ENCODE measurements at places on chromosomes 12 and 14.

GRCh38 chr14:101242442-101243385 lies 318.6 kb upstream of the DIO3 start:
- DNase-seq: no peak

GRCh38 chr14:68373847-68374444 lies 418.9 kb downstream of the ZFP36L1 start:
- no peak for DNase-seq

GRCh38 chr12:130192642-130193345 lies 30.5 kb downstream of the FZD10 start:
- DNase-seq: no peak

- DNase-seq: no peak
These were observed 146.3 kb downstream of the PDE3A start for GRCh38 chr12:20514598-20514997.

- no peak for DNase-seq
These were observed 9.9 kb upstream of the CEP83 start for GRCh38 chr12:94469522-94469921.

DNA sequence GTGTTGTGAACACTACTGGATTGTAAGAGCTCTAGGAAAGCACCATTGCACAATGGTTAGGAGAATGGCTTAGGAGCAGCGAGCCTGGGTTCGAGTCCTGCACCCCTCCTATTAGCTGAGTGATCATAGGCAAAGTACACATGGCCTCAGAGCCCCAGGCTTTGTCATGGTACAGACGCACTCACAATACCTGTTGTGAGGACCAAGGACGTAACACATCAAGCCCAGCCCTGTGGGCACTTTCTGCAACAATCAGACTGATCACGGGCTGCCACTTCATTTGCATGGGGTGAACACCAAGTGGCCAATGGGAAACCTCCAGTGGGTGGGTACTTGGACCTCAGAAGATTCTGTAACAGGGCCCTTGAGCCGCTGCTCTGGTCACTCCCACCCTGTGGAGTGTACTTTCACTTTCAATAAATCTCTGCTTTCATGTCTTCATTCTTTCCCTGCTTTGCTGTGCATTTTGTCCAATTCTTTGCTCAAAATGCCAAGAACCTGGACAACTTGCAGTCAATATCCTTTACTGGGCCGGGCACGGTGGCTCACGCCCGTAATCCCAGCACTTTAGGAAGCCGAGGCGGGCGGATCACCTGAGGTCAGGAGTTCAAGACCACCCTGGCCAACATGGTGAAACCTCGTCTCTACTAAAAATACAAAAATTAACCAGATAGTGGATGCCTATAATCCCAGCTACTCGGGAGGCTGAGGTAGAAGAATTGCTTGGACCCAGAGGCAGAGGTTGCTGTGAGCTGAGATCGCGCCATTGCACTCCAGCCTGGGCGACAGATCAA lies 28.2 kb downstream of the GLRX5 start:
- no peak for DNase-seq

DNA sequence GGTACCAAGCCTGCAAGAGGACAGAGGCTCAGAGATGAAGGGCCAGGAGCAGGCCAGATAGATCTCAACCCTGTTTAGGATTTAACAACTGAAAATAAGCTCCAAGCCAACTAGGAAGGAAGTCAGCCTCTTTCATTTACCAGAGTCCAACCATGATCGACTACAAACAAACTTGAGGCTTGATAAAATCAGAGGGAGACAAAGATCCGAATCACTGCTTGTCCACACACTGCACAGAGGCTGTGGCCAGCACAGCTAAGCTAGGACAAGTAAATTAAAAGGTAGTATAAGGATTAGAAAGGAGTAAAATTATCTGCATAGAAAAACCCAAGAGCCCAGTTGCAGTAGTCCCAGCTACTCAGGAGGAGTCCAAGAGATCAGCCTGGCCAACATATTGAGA lies 40.3 kb downstream of the FAM222A start:
- DNase-seq: no peak

DNA sequence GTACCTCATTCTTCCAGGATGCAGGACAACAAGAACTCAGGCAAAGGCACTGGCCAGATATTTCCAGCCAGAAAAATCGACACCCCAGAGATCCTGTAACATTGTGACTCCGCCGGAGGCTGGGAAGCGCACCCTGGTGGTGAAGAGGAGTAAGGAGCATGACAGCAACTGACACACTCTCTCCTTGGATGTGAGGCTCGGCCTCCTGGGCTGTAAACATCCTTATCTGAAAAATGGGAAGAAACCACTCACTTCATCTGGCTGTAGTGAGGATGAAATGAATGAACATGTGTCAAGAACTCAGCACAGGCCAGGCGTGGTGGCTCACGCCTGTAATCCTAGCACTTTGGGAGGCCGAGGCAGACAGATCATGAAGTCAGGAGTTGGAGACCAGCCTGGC lies 27.5 kb downstream of the TCHP start:
- peak; percentile 28 for DNase-seq

DNA sequence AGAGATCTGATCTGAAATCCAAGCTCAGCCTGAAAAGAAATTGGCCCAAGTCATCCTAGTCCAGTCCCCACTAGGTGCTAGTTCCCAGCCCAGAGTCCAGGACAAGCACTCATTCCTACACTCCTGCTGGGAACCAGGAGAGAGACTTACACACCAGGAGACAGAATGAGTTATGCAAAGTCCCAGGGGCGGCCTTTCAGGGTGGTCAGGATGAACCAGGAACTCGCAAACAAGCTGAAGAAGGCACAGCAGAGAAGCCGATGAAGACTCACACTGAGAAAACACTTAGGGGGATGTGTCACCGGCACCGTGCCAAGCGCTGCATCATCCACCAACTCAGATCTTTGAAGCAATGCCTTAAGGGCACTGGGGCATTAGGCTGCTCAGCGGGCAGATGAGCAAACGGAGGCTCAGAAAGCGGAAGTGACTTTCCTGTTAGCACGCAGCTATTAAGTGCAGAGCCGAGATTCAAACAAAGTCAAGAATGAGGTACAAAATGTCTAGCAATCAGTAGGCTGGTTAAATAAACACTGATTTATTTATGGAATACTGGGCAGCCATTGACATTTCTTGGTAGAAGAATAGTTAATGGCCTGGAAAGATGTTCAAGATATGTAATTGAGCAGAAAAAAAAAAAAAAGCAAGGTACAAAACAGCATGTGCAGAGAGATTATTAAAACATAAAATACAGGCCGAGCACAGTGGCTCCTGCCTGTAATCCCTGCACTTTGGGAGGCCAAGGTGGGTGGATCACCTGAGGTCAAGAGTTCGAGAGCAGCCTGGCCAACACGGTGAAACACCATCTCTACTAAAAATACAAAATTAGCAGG lies 78.7 kb downstream of the LRRC74A start:
- peak; percentile 94 for DNase-seq

DNA sequence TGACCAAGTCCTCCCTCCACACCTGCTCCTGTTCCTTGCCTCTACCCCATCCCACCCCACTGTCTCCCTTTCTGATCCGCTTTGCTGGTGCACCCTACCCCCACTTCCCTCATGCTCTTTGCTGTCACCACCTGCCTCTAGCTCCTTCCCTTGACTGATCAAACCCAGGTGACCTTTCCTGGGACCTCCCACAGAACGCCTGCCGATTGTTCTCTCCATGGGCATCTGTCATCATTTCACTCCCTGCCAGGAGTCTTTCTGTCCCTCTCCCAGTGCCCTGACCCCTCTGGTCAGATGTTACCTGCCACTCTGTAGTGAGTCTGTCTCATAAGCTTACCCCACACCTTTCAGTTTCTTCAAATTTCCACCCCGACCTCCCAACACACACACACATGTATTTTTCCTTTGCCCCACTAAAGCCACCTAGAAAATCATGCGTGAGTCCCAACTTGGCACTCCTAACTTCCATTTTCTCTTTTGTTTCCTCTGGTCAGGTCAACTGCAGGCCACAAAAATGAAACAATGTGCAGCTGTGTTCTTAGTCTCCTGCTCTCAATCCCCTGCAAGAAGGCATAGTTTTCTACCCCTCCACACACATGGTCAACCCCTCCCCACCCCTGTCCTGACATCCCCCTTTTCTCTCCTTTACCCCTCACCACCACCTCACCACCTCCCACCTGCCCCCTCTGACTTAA lies 229.8 kb downstream of the DPF3 start:
- DNase-seq: no peak

GRCh38 chr12:26204612-26205289 lies 9.4 kb downstream of the SSPN start:
- DNase-seq: no peak

DNA sequence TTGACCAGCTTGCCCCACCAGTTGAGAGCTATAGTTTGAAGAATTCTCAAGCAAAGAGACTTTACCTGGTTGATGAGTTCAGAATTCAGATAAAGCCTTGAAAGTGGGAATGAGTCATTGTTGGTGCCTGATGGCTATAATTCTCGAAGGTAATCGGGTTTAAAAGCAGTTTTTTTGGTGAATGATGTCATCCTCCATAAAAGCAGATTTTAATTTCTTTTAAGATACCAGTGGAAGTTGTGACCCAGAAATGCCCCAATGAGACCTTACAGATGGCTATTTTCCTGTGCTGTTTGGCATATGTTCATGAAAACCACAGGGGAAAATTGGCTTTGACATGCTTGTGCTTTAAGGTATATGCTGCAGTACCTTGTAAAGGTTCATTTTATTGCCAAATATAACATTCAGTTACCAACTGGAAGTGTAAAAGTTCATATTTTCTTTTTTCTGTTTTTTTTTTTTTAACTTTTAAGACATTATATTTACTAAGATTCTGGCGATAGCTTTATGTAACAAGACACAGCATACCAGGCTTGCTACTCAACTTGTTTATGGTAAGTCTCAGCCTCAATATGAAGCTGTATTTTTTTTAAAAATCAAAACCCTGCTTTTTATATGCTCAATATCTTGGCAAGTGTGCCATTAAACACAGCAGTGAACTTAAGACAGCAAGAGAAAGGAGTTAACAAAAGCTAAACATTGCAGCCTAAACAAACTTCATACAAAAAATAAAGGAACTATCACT lies 119.3 kb downstream of the LMNTD1 start:
- DNase-seq: peak; percentile 24

DNA sequence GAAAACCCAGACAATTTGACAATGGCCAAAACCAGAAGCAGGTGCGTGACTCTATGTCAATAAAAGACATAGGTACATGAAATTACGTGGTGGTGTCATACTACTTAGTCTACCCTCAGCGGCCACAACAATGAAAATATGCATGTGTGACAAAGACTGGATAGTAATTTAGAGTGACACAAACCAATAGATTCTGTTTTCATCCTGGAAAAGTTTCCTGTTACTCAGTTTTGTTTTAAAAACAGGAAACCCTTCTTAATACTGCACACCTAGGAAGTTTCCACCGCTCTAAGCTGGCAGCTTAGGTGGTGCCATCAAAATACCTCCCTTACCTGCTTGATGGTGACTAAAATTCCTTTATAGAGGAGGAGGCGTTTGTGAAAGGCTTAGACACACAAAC lies 15.1 kb downstream of the POU6F1 start:
- no peak for DNase-seq

- no peak for DNase-seq
These were observed 64.2 kb downstream of the RASSF3 start for GRCh38 chr12:64674367-64674922.

GRCh38 chr12:69102856-69103255 lies 136.5 kb upstream of the CPSF6 start:
- DNase-seq: no peak

GRCh38 chr12:121279507-121279915 lies 17.0 kb downstream of the CAMKK2 start:
- no peak for DNase-seq

- DNase-seq: no peak
These were observed 14.7 kb downstream of the MLXIP start for GRCh38 chr12:122093098-122093883.

DNA sequence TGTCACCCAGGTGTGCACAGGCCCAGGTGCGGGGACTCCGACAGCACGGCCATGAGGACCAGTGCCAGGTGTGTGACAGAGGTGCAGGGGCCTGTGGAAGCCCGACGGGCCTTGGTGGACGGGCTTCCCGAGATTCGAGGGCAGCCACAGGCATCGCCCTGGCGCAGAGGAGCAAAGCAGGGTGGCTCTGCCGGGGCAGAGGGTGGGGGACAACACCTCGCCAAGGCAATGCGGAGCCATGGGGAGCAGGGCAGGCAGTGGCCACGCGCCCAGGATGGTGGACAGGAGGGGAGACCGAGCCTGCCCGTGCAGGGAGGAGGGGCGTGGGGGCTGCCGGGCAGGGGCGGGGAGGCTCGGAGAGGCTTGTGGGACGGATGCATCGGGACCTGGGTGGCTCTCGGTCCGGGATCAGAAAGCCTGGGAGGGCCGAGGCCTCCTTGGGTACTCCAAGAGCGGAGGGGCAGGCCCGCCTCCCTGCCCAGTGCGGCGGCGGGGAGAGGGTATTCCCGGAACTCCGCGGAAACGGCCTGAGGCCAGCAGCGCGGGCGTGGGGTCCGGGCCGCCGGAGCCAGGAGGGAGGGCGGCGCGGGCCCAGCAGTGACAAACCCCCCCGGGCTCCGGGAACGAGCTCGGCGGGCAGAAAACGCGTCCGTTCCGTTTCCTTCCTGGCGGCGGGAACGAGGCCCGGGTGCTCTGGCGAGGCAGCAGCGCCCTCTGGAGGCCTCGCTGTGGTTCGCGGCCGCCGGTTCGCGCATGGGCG lies 1.6 kb downstream of the TMEM121 start:
- DNase-seq: peak; percentile 70

GRCh38 chr14:72352012-72352411 lies 419.8 kb downstream of the RGS6 start:
- no peak for DNase-seq

DNA sequence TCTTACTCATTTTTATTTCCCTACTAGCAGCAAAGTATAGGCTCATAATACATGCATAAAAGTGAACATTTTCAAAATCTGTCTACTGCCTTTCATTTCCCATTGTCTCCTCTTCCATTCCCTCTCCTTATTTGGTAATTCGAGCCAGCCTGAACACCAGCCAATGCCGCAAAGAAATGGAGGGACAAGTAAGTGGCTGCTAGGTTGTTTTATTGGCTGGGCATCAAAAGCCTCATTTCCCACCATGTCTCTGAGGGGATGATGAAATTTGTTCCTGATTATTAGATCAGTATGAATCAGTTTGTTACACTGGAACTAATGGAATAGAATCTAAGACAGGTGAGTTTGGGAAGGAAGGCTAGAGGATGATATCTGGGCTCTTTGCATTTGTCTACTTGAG lies 143.5 kb downstream of the KCNA5 start:
- peak; percentile 55 for DNase-seq

- peak; percentile 41 for DNase-seq
These were observed 22.3 kb downstream of the SYT1 start for GRCh38 chr12:78886719-78887407.

DNA sequence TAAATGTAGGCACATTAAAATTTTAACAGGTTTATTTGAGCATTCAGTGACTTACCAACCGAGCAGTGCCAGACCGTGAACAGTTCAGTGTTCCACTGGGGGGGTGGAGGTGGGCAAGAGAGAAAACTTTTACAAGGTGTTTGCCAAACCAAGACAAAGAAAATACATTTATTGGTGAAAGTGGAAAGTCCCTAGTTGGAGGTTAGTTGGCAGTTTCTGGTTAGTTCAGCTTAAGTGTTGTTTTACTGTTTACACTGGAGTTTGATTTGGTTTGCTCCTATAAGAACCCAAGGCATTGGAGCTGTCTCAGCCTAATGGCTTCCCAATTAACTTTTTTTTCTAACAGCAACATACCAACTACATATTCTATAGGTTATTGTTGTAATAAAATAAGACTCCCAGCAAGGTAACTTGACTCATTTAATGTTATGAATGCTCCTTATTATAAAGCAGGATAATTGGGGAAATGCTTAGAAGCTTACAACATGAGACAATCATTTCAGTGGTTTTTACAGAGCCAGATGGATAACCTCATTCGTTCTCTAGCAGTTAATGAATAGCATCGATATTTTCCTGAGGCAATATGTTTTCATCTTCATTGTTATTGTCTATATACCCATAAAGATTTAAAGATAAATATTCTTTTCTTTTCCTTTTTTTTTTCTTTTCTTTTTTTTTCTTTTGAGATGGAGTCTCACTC lies 115.8 kb downstream of the ETNK1 start:
- no peak for DNase-seq

All from fibroblast of upper back skin (primary cell).